ENCODE measurements at places on chromosomes 2 and 18.

GRCh38 chr2:161625996-161626395 is 1.8 kb downstream of the SLC4A10 start:
- no peak for DNase-seq

- DNase-seq, result no peak
These were observed 92.0 kb downstream of the ARMC9 start for GRCh38 chr2:231290321-231291015.

DNA sequence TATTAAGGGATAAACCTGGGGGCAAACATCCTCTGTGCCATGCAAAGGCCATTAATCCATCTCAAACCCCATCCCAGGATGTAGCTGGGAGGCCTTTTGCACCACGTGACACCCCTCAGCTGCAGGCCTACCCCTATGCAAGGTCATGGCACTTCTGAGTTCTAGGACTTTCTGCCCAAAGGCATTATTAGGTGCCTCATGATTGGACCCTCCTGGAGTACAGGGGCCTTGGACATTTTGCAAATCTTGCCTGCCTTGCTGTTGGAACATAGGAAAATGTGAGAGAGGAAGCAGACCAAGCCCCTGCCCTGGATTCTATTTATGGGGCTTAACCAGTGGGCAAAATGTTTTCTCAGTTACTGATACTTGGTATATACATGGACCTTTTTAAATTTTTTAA is 44.2 kb upstream of the NFU1 start:
- no peak for DNase-seq

DNA sequence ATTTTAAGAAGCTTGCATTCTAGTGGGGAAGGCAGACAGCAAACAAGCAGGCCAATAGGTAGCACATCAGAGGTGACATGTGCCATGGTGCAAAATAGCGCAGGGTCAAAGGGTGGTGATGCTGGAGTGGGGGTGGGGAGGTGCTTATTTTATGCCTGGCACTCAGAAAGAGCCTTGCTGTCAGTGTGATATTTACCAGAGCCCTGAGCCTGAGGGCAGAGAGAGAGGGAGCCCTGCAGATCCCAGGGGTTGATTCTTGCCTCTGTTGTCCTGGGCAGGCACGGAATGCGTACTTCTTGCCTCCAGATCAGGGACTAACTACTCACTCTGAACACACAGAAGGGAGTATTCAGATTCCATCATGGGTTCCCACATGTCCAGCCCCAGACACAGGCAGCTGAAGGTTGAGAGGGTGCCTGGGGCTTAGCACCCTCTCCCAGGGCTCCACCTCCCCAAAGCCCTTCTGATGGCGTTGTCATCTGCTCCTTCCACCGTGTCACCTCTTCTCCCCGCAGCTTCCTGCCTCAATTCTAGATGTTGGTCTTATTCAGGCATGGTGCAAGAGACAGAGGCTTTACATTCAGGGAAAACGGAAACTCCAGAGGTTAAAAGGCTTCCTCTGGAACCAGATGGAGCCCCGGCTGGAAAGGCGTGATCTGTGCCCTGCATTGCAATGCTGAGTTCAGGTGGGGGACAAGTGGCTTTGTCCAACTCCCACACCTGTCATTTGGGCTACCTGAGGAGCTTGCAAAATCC is 252.3 kb downstream of the HAUS1 start:
- no peak for DNase-seq

DNA sequence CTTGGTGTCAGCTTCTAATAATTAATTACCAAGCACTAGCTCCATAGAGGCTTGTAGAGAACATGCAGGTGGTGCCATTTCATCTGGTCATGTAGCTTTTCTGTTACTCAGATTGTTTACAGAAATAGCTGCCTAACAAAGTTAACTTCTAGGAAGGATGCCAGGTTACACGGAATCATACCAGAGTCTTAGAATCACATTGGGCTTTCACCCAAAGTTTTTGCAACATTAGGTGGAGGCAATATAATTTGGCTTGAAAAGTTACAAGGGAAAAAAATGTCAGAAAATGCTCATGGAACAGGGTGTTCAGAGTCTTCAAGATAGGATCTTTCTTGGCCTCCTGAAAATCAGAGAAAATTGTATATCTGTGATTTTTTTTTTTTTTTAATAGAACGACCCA is 135.6 kb downstream of the ARHGAP15 start:
- no peak for DNase-seq

- no peak for DNase-seq
These were observed 21.5 kb downstream of the RND3 start for GRCh38 chr2:150465703-150466569.

DNA sequence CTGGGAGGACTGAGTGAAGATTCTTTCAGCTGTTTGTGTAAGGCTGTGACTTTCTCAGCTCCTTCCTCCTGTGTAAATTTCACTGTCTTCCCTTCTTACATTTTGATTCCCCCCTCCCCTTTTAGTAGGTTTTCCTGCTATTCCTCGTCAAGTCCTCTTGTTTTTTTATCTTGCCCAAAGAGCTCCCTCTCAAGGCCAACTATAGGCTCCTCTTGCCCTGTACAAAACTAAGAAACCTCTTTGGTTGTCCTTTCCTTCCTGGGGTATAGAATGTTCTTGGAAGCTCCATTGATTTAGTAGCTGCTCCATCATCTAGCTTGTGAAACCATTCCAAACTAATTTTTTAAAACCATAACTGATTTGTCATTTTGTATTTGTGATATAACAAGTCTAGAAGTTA is 7.3 kb downstream of the CCDC121 start:
- no peak for DNase-seq

- no peak for DNase-seq
These were observed 223.8 kb upstream of the FN1 start for GRCh38 chr2:215659650-215660049.

DNA sequence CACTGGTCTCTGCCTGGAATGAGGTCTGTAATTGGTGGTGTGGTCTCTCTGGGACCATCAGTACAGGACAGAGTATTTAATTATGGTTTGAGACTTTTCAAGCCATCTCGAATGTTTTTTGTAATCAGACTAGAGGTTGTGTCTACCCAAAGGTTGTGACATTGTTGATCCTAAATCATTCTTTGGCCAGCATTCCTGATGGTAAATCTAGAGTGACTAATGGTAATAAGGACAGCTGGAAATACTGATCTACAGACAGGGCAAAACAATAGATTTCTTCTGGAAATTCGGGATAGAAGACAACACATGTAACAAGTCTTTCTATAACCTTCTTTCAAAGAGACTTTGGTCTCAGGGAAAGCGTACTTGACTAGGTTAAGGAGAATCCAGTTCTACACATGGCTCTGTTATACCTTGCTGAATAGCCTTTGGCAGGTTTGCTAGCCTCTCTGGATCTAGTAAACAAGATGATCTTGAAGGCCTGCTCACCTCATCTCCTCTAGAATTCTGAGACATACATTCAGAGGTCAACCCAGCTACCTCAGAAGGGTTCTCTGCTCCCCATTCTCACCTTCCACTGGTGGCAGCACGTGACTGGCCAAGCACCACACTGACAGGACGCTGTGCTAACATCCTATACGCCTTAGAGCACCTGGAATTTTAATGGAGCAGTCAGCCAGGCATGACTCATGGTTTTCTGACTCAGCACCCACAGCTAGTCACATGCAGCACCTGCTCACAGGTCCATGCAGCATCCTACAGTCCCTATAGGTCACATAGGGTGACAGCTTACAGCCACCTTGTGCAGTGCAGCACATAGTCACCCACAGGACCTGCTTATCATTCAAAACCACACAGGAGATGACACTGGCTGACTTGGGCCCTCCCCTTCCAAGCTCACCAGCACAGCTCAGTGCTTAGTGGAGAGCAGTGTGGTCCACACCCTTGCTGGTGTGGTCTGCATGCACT is 12.2 kb downstream of the PLB1 start:
- DNase-seq, result no peak

- no peak for DNase-seq
These were observed 270.8 kb downstream of the GALNT13 start for GRCh38 chr2:154142480-154142879.

DNA sequence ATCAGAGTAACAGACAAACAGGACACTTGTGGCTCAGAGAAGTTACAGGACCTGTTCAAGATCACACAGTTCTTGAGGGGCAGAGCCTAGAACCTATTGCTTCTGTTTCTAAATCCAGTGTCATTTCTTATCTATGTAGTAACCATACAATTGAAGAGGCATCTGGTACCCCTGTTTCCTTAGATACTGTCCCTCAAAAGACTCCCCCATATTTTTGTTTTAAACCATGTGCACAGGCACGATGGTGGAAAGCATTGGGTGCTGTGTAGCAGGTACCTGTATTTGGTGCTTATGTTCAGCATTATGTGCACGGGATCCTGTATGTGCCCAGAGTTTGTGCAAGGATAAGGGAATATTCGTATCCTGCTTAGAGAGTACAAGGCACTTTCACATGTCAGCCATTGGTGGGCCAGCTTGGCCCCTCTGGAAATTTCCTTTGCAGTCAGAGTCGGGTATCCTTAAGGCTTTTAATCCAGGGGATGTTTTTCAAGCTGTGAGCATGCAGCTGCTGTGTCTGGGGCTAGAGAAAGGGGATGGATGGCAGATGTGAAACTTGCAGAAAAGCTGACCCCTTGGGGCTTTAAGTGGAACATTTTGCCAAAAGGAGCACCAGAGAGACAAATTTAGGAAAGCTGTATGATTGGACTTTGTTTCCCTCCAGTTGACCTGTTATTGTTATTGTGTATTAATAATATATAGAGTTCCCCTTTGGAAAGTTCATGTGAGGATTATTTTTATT is 2.1 kb downstream of the LBH start:
- DNase-seq, result no peak

- no peak for DNase-seq
These were observed 31.6 kb upstream of the CASP10 start for GRCh38 chr2:201151127-201151981.

DNA sequence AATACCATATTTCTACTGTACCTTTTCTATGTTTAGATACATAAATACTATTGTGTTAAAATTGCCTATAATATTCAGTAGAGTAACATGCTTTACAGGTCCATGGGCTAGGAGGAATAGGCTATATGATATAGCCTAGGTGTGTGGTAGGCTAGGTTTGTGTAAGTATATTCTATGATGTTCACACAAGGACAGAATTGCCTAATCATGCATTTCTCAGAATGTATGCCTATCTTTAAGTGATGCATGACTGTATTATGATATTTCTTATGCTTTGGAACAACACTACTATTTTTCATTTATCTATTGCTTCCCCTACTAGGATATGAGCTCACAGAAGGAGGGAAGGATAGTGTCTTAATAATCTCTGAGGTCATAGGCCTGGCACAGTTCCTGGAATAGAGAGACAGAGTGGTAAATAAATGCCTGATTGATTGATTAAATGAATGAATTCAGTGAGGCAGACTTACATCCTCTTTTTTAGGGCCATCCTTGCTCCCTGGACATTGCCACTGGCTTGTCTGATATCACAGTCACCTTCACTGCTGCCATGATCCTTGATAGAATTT is 121.0 kb downstream of the MYO3B start:
- DNase-seq, result no peak

- no peak for DNase-seq
These were observed 22.8 kb upstream of the ZNF385B start for GRCh38 chr2:179884193-179884592.

DNA sequence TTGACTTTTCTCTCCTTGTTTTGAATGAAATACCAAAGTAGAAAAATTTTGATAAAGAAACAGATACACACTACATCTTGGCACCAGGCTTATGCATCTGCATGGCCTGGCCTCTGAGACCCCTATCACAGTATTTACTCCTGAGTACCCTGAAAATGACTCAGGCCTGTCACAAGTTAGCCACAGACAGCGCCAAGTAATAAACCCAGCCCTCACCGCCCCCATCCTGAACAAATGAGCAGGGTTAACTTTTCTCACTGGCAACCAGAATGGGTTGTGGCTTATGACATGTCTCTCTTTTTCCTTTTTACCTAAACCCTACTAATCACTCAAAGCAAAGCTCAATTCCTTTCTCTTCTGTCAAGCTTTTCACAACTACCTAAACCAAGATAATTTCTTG is 35.3 kb downstream of the SPRED2 start:
- DNase-seq, result no peak

- no peak for DNase-seq
These were observed 259.7 kb downstream of the LPIN1 start for GRCh38 chr2:12005886-12006681.
